ENCODE measurements at places on chromosomes 11 and 22.

GRCh38 chr11:125173556-125173955 lies 9.0 kb downstream of the PKNOX2 start:
- no peak for DNase-seq

- DNase-seq = no peak
Observed at GRCh38 chr11:18599739-18600230, at the start of gene MISFA. MISFA (plus strand) TSS chr11:18599789; CDS start chr11:18599929, 140 bp downstream.

GRCh38 chr11:44773351-44773965 lies 46.7 kb downstream of the TSPAN18 start:
- no peak for DNase-seq

- no peak for DNase-seq
Observed at GRCh38 chr11:25038131-25038530, 541.3 kb downstream of the LUZP2 start.

GRCh38 chr11:38927993-38928392 lies 2330.0 kb upstream of the RAG2 start:
- no peak for DNase-seq

DNA sequence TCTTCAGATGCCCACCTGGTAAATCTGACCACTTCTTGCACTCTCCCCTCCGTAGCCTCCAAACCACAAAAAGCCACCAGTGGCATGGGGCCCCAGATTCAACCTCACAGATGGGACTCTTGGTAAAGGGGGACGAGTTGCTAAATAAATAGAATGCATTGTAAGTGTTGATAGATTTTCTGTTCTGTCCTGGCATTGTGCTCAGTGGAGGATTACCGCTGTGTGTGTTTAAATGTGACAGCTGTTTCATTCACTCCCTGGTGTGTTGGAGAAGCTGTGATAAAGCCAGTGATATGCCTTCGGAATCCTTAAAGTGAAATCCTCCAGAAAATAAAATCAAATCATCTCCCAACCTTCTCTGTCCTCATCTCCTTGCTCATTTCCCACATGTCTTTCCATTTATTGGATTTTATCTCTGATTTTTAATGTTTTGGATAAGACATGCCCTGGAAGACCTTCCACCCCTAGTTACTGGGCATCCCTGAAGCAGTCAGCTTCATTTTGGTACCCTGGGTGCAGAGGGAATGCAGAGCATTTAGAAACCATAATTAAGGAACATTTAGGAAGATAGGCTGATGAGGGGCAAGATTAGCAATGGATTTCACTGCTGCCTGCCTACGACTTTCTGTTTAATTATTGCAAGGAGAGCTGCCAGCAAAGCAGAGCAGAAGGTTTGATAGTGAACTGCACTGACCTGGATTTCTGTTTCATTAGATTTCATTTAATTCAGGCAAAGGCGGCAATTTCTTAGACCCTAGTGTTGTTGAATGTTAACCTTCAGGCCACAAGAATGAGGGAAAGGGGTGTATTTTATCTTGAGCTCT lies 460.9 kb upstream of the KIRREL3 start:
- no peak for DNase-seq

- DNase-seq = no peak
Observed at GRCh38 chr11:3158821-3159220, 6.3 kb downstream of the OSBPL5 start.

DNA sequence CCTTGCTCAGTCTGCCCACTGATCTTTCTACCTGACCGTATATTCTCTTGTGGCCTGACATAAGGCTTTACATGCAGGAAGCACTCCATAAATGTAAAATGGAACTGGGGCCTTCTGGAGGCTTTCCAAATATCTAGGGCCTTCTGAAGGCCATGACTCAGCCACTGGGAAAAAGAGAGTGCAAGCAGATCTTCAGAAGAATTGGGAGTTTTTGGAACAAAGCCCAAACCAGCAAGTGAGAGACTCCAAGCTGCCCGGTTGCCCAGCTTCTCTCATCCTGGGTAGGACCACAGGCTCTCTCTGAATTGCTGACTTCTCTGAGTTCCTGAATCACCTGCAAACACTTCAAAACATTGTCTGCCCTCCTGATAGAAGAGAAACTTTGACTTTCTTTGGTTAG lies 107.9 kb upstream of the BMAL1 start:
- no peak for DNase-seq

All from Caki2 (cell line).